ENCODE measurements at places on chromosomes 2 and 18.

- peak; percentile 26 for DNase-seq
These were observed 97.2 kb downstream of the INSIG2 start for GRCh38 chr2:118185210-118186109.

DNA sequence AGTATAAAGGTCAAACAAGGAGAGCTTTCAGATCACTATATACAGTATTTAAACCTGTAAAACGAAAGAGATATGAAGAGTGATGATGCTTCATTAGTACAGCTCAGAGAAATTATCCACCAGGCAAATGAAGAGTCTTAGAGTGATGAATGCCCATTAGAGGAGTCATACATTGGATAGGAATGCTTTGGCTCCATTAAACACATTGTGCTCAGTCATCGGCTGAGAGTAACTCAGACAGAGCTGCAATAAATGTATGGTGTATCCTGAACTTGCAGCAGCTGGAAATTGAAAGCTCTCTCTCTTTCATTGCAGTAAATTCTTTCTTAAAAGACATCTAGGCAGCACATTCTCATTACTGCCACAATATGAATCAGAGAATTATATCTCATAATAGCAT, 340.8 kb upstream of the SPHKAP start:
- DNase-seq, result no peak

- no peak for DNase-seq
These were observed 496.1 kb upstream of the FSIP2 start for GRCh38 chr2:185242462-185242861.

DNA sequence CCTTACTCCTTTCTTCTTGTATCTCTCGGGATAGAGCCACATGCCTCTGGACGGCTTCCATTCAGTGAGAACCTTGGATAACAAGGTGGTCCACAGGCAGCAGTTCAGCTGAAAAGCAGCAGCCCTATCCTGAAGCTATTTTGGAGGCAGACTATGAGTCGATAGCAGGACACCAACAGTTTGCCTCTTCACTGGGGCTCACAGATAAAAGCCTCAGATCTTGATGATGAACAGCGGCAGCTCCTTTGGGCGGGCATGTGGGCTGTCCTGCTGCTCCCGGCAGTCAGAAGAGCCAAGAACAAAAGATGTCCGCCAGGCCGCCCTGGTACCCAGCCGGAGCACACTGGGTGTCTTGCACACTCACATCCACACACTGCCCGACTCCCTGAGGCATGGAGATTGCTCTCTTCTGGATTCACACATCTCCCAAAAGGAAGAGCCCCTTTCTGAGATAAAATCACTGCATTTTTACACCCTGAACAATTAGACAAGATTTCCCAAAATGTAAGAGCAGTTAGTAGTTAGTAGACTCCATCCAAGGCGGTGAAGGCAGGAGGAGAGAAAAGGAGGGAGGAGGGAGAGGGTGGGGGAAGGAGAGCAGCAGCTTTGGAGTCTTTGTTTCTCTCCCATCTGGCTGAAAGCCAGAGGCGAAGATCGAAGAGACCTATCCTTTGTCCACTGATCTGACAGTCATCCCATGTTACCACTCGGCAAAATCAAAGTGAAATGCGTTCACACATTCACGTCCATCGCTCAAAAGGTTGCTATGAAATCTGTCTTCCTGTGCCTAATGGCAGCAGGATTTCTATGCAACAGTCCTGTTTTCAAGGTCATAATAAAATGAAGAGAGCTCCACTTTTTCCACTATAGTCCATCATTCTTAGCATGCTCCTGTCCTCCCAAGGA, 90.1 kb upstream of the KLF7 start:
- no peak for DNase-seq

- no peak for DNase-seq
These were observed 305.2 kb downstream of the CDH2 start for GRCh38 chr18:27871726-27872125.

GRCh38 chr2:8246137-8246536, 435.7 kb upstream of the ID2 start:
- DNase-seq, result no peak

DNA sequence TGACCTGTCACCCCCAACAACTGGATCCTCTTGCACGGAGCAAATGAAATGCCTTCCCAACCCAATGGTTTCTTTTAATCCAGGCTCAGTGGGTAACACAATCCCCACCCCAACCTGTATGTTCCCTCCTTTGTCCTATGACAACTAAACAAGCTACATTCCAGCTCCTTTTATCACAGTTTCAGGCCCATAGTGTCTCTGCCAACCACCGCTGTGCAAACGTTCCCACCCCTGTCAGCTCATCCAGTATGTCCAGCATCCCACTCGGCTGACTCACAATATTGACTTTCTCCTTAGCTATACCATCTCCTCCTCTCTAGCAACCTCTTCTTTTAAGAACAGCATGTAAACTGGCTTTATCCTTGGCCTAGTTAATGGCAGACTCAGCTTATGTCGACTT, 117.9 kb upstream of the PPP1CB start:
- DNase-seq, result no peak
